ENCODE measurements at places on chromosomes 2 and 18. TPM values are rescaled to one million over a fixed set of nuclear protein-coding genes. Genes with fewer than 3 reads are reported as not detected.
A peak's percentile ranks its signal among the peaks of the same experiment; 100 is the strongest.

FABP1 gene
- not detected for total RNA-seq

GRCh38 chr2:71048096-71048495, 20.4 kb upstream of the NAGK start:
- no peak for DNase-seq

GRCh38 chr2:136324966-136325365, 207.0 kb upstream of the CXCR4 start:
- no peak for DNase-seq

NOP58 gene
- 69.5 TPM for total RNA-seq

DNA sequence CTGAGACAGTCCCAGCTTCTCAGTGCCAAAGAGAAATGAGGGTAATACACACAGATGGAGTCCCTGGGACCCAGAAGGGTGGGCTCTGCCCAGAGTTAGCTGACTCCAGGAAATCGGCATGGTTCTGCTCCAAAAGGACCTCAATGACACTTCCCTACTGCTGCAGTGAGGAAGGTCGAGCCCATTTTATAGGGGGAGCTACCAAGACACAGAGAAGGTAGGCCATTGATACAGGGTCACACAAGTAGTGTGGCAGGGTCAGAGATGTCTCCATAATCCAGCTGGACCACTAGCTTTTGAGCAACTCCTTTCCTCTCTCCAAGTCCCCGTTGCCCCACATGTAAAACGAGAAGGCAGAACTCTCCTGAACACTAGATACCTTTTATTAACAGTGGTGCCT, 276.9 kb downstream of the MYCN start:
- DNase-seq = no peak

RGPD6 gene
- 43.6 TPM for total RNA-seq

DNA sequence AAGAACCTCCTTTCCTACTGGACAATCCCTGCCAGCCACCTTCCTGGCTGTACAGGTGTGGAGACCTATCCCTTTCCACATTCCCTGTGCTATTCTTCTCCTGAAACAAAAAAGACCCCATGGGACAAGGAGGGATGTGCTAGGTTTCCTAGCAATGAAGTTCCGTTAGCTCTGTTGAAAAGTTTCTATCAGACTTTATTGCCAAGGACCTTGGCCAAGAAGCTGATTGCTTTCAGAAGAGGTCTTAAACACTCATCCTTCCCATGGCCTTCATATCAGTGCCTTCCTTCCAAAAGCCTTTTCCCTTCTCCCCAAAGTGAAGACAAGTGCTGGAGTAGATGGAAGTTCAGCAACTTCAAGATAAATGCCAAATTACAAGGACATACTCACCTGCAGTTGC, 194.8 kb downstream of the AGPS start:
- no peak for DNase-seq

DSC3 gene
- 0.69 TPM for total RNA-seq

- DNase-seq = peak; percentile 56
Observed at GRCh38 chr2:12723736-12724463, 7.2 kb downstream of the TRIB2 start.

GALNT5 gene
- 10.1 TPM for total RNA-seq

SLC39A6 gene
- total RNA-seq = 165 TPM

GRCh38 chr2:222930862-222931261, 70.0 kb downstream of the ACSL3 start:
- peak; percentile 21 for DNase-seq

DNA sequence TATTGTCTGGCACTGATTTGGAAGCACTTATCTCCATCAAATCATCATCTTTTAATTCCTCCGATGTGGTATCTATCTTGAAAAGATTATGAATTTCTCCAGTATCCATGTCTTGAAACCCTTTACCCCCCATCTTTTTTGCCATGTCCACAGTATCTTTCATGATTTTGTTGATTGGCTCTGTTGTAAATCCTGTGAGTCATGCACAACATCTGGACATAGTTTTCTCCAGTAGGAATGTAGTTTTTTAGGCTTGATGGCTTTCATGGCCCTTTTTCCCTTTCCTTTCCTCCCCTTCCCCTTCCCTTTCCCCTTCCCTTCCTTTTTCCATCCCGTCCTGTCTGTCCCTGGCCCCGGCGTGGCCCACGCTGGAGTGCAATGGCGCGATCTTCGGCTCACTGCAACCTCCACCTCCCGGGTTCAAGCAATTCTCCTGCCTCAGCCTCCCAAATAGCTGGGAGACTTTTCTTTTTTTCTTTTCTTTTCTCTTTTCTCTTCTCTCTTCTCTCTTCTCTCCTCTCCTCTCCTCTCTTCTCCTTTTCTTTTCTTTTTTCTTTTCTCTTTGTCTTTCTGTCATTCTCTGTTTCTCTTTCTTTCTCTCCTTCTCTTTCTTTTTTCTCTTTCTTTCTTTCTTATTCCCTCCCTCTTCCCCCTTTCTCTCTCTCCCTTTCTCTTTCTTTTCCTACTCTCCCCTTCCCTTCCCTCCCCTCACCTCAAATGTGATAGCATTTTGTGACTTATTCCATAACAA, 18.4 kb upstream of the ZNF638 start:
- no peak for DNase-seq

CYRIA gene
- 9.2 TPM for total RNA-seq

DNA sequence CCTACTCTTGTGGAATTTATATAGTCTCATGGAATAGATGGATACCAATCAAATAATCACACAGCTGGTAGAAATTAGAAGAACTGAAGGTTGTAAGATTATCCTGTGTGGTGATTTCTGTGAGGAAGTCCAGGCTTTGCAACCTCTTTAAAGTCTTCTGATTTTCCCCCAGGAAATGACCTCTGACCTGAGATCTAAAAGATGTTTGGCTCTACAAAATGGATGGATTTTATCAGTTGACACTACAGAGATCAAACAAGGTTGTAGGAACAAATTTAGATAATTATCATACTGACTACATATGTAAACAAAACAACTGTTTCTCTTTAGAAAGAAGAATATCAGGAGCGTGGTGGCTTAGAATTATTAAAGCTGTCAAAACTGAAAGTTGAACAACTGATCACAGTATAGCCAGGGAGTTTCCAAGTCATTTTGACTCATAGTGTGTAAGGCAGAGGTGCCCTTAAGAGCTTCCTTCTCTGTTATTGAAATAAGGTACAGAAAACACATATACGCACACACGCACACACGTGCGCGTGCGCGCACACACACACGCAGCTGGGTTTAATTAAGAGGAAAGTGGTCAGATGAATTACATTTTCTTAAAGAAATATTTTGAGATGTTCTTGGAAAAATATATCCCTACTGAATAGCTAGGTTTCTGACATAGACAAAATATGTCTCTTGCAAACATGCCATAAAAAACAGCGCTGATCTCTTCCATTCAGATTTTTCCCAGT, 35.5 kb upstream of the PELI1 start:
- no peak for DNase-seq

GRCh38 chr2:127308586-127309138, 14.7 kb upstream of the ERCC3 start:
- no peak for DNase-seq

CABLES1 gene
- 4.7 TPM for total RNA-seq

CD226 gene
- total RNA-seq = 0.25 TPM

NPPC gene
- 0.40 TPM for total RNA-seq

PROKR1 gene
- not detected for total RNA-seq

DNA sequence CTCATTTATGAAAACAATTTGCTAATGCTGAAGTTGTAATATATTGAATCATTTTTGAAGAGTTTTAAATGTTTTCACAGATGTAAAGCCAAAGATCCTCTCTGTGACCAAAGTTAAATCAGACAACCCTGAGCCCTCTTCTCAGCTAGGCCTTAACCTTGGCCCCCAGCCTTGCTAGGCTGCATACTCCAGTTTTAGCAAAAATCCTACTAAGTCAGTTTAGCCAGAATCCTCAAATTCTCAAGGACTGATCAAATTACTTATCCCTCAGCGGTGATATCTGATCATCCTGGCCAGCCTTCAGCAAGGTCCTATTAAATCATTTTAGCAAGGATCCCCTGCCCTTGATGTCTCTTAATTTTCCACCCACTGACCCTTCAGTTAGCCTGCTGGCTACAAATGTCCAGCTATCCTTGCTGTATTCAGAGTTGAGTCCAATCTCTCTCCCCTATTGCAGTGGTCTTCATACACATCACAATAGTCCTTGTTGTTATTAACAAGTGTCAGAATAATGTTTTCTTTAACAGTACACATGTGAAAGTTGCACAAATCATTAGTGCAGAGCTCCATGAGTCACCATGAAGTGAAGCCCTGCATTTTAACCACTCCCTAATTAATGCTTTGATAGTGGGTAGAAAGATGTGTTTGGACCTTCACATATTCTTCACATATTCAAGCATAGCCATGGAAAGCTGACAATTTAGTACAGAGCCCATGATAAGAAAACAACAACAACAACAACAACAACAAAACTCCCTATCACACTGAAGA, 206.4 kb downstream of the NBAS start:
- DNase-seq = peak; percentile 51

DNA sequence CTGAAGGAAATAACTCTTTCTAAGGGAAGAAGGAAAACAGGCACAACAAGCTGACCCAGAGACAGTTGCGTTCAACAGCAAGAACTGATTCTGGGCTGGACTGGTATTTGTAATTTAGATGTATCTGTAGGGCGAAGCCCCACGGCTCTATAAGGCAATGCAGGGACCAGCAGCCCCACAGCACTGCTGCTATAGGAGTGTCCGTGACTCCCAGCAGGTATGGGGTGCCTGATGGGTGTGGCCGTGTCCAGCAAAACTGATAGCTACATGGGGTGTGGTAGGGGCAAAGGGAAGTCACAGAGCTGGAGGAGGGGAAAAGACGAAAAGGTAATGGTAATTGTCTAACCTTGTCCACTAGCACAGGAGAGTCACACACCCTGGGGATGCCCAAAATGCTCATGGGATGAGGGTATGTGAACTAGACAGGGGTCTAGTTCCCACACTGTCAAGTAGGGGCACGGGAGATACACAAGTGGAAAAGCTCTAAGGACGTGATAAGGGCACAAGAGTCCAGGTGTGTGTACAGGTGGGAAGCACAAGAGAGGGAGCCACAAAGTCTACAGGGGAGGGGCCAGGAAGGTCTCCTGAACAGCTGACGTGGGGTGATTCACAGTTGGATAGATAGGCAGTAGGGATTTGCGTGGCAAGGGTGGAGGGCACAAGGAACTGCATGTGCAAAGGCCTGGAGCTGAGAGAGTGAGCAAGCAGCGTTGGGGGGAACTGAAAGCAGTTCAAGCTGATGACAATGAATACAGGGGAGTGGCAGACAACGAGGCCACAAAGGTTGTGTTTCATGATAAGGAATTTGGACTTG, 48.5 kb upstream of the ASPRV1 start:
- no peak for DNase-seq

DNA sequence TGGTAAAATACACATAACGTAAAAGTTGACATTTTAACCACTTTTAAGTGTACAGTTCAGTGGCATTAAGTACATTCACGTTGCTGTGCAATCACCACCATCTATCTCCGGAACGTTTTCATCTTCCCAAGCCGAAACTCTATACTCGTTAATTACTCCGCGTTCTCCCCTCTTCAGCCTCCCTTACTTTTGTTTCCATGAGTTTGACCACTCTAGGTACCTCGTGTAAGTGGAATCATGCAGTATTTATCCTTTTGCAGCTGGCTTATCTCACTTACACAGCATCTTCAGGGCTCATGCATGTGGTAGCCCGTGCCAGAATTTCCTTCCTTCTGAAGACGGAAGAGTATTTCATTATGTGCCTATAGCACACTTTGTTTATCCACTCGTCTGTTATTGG, 225.2 kb downstream of the SLC4A3 start:
- no peak for DNase-seq

GRCh38 chr2:109029490-109030201, 40.6 kb upstream of the EDAR start:
- no peak for DNase-seq

GPD2 gene
- 117 TPM for total RNA-seq

DNA sequence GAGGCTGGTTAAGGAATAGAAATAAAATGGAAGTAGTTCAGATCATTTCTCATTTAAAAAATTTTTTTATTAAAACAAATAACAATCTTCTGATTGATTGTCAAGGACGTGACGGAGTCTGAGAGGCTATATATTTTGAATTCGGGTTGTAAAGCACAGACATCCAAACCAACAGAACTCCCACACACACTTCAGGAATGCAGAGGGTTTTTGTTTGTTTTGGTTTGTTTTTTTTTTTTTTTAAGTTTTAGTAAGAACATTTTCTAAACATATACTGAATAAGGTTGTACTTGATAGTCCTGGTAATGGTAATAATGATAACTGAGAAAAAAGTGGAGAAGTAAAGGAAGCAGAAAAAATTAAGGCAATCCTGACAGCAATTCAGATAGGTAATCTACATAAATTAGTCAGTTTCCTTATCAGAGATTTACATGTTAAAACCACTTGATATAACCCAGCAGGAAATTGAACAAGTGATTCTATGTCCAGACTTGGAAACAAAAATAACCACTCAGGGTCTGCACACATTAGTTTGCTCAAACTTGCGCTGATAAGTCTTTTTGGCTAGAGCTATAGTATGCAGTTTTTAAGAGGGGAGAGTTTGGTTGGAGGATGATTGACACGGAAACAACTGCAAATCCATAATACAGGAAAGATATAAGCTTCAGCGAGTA, 51.5 kb upstream of the CTAGE1 start:
- DNase-seq = no peak

DNA sequence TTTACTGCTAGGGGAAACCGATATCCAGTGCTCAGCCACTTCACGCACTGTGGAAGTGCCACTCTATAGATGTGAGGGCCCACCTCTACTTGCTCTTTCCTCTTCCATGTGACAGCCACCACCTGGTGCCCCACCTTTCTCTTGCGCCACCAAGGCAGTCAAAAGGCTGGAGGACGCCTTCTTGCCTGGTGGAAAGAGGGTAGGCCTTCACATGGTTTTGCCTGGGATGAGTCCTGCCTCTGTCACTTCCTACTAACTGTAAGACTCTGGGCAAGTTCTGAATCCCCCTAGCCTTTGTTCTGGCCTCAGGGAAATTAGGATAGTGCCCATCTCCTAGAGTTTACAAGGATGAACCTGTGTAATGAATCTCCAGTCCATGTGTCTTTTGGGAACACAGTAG, 66.1 kb upstream of the ODC1 start:
- DNase-seq = no peak

GRCh38 chr18:8350628-8351027, 258.6 kb upstream of the RAB12 start:
- DNase-seq = no peak

DNA sequence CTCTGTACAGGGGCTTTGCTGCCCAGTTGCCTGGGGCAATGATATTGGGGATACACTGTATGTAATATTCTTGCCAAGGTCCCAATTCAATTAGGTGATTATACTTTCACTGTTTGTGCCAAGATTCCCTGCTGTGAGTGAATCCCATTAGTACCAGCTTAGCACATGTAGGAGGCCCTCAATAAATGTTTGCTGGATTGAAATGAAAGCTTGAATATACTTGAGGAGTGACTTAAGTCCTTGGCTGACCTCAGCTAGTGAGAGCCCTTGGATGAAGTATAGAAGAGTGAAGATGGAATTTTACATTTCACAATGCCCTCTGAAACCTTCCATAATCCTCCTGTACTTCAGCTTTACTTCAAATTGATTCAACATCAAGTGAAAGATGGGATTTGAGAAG, 102.9 kb downstream of the GATA6 start:
- no peak for DNase-seq

- DNase-seq = no peak
Observed at GRCh38 chr18:41647914-41648313, 307.1 kb upstream of the PIK3C3 start.
